GM12878 (cell line): ENCODE measurements at places on chromosomes 3 and 15.

GRCh38 chr15:52567871-52568600 lies 794 bp downstream of the ARPP19 start:
- DNase-seq: no peak

- DNase-seq: no peak
Observed at GRCh38 chr15:44792715-44793114, 56.4 kb downstream of the TRIM69 start.

GRCh38 chr15:46703871-46704637 lies 1013.3 kb upstream of the SEMA6D start:
- peak; percentile 16 for DNase-seq

GRCh38 chr3:70000563-70001081 lies 1.1 kb downstream of the SAMMSON start:
- DNase-seq: no peak

- no peak for DNase-seq
Observed at GRCh38 chr15:60477164-60477563, 1.8 kb downstream of the ICE2 start.

DNA sequence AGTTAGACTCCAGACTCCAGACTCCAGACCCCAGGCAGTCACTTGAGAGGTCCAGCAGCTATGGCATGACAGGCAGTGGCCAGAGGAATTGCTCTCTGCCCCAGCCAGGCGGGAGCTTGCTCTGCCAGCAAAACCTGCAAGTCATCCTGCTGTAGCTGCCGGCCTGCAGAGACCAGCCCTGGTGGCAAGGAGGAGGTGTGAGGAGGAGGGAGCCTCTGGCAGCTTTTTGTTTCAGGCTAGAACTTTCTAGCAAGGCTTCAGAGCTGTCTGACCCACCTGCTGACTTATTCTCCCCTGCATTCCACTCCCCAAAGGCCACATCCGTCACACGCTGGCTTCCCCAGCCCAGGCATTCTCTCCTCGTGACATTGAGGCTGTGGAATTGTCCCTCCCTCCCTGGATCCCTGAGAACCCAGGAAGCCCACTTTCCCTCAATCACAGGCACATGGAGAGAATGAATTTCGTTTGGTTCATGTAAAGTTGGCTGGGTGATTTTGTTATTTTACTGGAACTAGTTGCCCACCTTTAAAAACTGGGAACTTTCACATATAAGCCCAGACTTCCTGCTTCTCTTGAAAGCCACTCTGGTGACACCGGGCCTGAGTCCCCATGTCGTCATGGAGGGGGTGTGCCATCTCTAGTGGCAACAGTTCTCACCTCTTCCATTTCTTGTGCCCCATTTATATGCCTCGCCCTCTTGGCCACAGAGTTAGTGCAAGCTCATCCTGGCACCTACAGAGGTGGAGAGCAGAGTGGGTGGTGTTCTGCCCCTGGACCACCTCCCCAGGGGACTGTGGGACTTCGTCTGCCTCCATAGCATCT lies 82.7 kb downstream of the ABHD5 start:
- DNase-seq: no peak

GRCh38 chr15:82177291-82178010 lies 85.1 kb downstream of the EFL1 start:
- DNase-seq: no peak

DNA sequence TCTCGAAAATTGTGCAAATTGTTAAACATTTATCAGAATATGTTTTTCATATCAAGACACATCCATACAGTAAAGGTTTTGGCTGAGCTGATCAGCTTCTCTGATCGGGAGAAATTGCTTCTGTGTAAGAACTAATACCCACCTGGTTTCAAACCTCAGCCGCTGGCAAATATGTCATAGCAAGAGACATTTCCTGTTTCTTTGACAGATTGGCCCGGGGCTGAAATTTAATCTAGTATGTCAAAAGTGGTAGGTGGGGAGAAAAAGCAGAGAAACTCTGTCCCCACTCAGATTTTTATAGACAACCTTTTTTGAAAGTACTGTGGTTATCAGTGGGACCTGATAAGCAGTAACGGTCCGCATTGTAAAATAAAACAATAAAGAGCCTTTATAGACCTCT lies 88.8 kb upstream of the SLC24A5 start:
- DNase-seq: no peak

DNA sequence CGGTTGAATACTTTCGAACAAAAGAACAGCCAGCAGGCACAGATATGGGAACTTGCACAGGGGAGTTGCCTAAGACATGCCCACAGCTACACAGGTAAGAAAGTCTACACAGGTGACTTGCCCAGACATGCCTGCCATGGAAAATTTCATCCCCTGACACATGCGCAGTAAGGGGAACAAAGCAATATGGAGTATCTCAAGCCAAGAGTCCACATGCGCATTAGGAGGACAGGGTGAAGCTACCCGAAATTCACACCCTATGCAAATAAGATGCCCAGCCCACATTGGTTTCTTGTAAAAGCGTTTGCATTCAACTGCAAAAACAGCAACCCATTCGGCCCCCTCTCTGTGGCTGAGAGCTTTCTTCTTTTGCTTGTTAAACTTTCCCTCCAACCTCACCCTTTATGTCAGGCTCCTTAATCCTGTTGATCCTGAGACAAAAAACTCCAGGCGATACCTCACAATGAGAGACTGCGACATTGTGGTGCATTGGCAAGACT lies 49.3 kb upstream of the TRPM1 start:
- no peak for DNase-seq

DNA sequence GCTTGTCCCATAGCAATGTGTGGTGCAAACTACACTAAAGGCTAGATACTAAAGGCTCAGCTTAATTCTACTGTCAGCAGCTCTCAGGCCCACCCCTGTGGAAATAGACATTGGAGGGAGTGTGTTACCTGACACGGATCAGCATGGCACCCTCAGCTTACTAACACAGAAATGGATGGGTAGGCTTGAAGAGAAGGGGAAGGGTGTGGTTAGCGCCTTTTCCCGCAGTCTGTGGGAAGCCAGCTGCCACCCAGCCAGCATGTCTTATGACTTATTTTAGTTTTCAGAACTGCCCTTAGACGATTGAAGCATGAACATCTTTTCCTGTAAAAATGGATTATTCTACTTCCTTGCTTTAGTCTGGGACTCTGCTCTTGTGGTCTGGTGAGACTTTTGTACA lies 25.8 kb upstream of the ADPGK start:
- no peak for DNase-seq

GRCh38 chr3:191343913-191344312 lies 13.6 kb upstream of the UTS2B start:
- DNase-seq: no peak

DNA sequence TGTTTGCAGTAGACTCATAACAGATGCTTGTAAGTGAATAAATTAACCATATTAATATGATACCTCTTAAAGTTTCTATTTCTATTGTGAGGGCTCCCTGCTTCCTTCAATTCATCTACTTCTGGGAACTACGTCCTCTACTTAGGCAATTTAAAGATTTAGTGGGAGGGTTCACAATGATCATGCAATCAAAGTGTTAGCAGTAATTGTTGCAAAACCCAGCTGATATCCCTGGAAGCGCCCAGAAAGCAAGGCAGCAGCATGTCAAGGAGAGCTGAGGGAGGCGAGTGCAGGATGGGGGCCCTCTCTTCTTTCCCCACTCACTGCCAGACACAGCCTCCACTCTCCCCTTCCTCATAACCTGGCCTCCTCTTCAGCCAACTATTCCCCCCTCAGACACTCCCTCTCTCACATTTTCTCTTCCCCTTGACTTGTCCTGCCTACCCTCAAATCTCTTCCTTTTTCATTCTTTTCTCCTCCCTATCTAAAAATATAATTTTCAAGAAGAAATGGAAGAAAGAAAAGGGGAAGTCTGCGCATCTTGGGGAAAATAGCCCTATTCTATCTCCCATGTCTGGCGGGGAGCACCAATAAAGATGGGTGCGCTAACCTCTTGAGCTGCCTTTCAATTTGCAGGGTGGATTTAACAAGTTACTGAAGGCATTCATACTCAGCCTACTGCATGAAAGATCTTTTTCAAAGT lies 6.6 kb downstream of the TMEM212 start:
- DNase-seq: no peak

GRCh38 chr3:56680054-56680580 lies 2.9 kb downstream of the TASOR start:
- DNase-seq: no peak

DNA sequence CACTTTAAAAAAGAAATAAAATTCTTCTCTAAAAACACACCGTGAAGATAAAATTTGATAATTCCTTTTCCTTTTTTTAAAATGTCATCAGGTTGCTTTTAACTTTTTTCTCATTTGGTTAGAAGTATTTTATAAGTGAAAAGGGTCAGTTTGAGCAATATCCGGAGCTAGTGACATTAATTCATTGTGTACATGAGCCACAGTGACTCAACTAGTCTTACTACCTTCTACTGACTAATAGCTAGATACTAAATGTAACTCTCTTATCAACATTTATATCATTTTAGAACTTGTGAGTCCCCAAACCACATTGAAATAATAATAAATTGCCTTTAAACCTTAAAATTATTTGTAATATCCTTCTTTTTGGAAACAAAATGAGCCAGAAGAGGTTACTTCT lies 101.2 kb upstream of the ZBTB20 start:
- no peak for DNase-seq

- no peak for DNase-seq
Observed at GRCh38 chr3:33171580-33171979, 47.0 kb downstream of the SUSD5 start.

- DNase-seq: no peak
Observed at GRCh38 chr3:54849360-54849759, 78.5 kb downstream of the LRTM1 start.

GRCh38 chr3:115975796-115976195 lies 352.5 kb downstream of the GAP43 start:
- no peak for DNase-seq

DNA sequence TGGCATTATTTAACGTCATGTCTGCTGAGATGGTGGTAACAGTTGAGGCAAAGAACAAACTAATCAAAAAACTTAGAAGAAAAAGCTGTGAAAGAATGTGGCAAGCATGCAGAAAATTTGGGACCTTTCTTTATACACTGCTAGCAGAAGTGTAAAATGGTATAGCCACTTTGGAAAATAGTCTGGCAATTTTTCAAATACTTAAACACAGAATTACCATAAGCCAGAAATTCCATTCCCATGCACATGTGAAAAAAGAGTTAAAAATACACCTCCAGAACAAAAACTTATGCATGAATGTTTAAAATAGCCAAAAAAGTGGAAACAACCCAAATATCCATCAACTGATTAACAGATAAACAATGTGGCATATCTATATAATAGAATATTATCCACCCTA lies 613.3 kb downstream of the TBL1XR1 start:
- no peak for DNase-seq

GRCh38 chr3:13189639-13190377 lies 116.6 kb upstream of the IQSEC1 start:
- DNase-seq: no peak

GRCh38 chr3:58999134-58999773 lies 50.6 kb downstream of the CFAP20DC start:
- no peak for DNase-seq
